Activated effector memory CD4-positive, alpha-beta T cell treated with Interleukin-2 at 50 U/mL for 16 hours (primary cell): ENCODE measurements at places on chromosomes 7 and 10.

- DNase-seq, result no peak
These were observed 7.0 kb downstream of the FAM53B start for GRCh38 chr10:124737221-124737620.

- DNase-seq, result no peak
These were observed 262.7 kb downstream of the CELF2 start for GRCh38 chr10:11280187-11280932.

- no peak for DNase-seq
These were observed 469.0 kb downstream of the TFEC start for GRCh38 chr7:115561335-115562110.

DNA sequence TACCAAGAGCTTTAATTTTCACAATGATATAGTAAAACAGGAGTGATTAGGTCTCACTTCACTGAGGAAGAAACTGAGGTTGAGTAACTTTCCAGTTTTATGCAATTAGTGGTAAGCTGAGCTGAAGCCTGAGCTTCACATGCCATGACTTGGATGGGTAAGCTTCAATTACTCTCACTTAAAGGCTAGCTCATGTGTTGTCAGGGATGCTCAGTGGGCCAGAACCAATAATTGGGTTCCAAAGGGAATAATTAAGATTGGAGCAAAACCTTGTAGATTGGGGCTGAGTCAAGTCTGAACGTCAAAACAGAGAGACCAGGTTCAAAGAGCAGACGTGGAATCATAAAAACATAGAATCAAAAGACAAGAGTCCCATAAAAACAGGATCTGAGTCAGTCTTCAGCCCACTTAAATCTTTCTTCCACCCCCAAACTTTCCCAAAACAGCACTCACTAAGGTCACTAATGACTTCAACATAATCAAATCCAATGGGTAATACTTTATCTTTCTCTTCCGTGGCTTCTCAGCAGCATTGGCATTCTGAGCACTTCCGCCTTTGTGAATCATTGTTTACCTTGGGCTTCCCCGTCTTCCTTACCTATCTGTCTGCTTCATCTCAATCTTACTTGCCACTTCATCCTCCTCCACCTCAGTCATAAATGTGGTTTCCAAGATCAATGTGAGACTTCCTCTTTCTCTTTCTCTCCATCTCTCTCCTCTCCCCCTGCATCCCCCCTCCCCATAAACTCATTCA is 23.0 kb upstream of the EGFR start:
- DNase-seq, result no peak

- DNase-seq, result peak; percentile 14
These were observed 97.0 kb upstream of the DDC start for GRCh38 chr7:50662041-50662694.

- no peak for DNase-seq
These were observed 10.9 kb downstream of the SCART1 start for GRCh38 chr10:133464582-133465031.

GRCh38 chr7:12630513-12630819 is 57.0 kb upstream of the ARL4A start:
- DNase-seq, result no peak

DNA sequence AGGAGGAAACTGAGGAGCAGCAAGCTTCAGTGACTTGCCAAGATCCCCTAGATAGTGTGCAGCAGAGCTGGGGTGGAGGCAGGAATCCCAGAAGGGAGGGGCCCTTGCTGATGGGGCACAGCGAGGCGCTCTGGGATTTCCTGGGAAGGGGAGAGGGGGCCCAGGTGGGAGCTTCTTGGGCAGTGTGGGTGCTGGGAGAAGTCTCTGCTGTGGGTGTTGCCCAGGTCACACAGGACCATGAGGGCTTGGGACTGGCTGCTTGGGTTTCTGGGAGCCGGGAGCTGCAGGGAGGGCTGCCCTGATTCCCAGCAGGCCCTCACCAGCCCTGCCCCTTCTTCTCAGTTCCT is 55.2 kb downstream of the TSPAN15 start:
- no peak for DNase-seq

- DNase-seq, result no peak
These were observed 142.0 kb downstream of the SRPK2 start for GRCh38 chr7:105246679-105247078.

DNA sequence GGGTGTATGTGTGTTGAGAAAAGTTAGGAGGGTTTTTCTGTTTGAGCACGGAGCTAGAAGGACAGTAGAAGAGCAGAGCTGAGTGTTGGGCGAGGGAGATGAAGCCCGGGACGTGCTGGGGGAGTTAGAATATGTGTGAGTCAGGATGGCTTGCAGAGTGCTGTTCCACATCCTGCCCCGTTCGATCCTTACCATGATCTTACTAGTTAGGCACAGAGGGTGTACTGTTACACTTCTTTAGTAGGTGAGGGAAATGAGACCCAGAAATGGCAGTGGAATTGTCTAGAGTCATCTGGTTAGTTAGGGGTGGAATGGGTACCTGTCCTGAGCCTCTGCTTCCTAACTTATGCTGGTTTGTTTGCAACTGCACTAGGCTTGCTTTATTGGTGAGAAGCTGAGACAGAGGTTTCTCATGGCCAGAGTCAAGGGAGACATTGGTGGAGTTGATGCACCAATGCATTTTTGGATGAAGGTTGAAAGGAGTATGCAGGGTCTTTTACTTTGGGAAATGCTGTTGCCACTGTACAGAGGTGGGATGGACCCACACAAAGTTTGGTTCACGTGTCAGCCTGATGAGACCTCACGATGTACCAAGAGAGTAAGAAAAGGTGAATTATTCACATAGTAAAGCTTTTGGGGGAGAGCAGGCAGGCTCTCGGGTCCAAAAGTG is 42.4 kb downstream of the CCNY start:
- no peak for DNase-seq

DNA sequence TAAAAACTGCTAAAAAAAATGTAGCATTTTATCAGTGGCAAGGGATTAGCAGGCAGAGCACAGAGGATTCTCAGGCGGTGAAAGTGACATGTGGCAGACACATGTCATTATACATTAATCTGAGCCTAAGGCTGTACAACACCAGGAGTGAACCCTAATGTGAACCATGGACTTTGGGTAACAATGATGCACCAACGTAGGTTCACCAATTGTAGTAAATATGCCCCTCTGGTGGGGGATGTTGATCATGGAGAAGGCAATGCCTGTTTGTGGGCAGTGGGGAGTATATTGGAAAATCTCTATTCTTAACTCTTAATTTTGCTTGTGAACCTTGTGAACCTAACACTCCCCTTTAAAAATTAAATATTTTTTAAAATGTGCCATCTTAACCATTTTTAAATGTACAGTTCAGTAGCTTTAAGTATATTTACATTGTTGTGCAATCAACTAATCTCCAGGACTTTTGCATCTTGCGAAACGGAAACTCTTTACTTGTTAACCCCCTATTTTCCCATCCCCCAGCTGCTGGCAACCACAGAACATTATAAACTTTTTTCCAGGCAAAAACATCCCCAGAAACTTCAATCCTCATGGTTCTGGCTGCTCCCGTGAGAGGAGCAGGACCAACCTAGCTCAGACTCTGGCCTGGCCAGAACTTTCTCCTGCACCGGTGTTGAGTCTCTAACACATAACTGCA is 29.9 kb downstream of the LRRC20 start:
- no peak for DNase-seq

- peak; percentile 2 for DNase-seq
These were observed 1.6 kb upstream of the SEPHS1 start for GRCh38 chr10:13349463-13350274.

GRCh38 chr7:48380921-48381320 is 209.7 kb downstream of the ABCA13 start:
- no peak for DNase-seq
